ENCODE measurements at places on chromosomes 6 and 20. TPM values are rescaled to one million over a fixed set of nuclear protein-coding genes. Genes with fewer than 3 reads are reported as not detected.

GRCh38 chr6:169738976-169739529, 12.3 kb downstream of the DYNLT2 start:
- no peaks in the 10 kb centered on the region for H3K4me1 ChIP-seq
- H3K4me3 ChIP-seq, result no peak overlapping the region
- no peaks in the 10 kb centered on the region for H3K36me3 ChIP-seq
- peaks cover 2% of the 10 kb centered on the region for H3K27me3 ChIP-seq
- H3K27ac ChIP-seq, result no peak overlapping the region
- no peak for DNase-seq

DNA sequence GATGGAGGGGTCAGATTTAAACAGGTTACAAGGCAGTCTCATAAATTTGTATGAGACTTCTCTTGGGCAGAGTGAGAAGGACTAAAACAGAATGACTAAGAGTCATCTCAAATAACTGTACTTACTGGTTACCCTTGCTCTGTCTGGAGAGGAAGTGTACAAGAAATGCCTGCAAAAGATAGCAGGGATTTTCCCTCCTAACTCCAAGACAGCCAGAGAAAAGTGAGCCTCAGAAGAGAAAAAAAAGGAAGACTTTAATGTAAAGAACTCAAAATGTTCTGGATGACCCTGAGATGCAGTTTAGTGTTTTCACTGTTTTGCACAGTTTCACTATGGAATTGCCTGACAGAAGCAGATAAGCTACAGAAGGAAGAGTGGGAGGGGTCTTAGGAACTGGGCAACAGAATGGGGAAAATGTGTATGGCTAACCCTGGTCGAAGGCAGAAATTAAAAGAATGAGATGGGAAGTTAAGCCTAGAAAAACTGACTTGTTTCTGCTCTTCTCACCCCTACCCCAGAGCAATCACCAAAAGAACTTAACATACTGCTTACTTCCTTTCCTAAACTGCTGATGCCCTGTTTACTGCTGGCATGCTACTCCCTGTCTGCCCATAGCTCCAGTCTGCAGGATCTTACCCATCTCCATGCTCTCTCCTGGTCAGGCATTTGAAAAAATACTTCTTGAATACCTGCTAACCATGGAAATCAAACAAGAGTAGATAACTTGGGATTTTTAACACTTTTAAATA, 98.1 kb upstream of the MARCKS start:
- DNase-seq, result no peak
- H3K27ac ChIP-seq, result no peak overlapping the region
- no peaks in the 10 kb centered on the region for H3K36me3 ChIP-seq
- no peaks in the 10 kb centered on the region for H3K27me3 ChIP-seq
- no peak overlapping the region for H3K4me3 ChIP-seq

- peaks cover 28% of the 10 kb centered on the region for H3K4me1 ChIP-seq
- peaks cover 52% of the 10 kb centered on the region for H3K36me3 ChIP-seq
- no peak overlapping the region for H3K27ac ChIP-seq
- H3K27me3 ChIP-seq, result no peaks in the 10 kb centered on the region
- no peak for DNase-seq
Measured at GRCh38 chr6:28145231-28145630, 3.5 kb downstream of the ZKSCAN8 start.

- peaks cover 83% of the 10 kb centered on the region for H3K4me1 ChIP-seq
- DNase-seq, result no peak
- H3K36me3 ChIP-seq, result peaks cover 10% of the 10 kb centered on the region
- no peaks in the 10 kb centered on the region for H3K27me3 ChIP-seq
- no peak overlapping the region for H3K4me3 ChIP-seq
Measured at GRCh38 chr6:2237001-2237400, 8.4 kb downstream of the GMDS start.

DNA sequence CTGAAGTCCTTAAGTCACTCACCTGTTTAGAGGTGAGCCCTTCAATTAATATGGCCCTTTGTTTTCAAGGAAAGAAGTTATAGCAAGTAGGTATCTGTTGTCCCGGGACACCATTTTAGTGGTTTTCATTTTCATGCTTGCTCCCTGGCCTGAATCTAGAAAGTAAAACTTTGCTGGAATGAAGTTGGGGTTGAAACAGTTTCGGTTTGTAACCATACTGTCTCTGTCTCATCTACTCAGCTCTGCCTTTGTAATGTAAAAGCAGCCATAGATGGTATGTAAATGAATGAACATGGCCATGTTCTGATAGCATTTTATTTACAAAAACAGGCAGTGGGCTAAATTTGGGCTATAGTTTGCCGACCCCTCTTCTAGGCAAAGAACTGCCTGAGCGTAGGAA, 64.9 kb upstream of the GNRH2 start:
- peaks cover 10% of the 10 kb centered on the region for H3K4me1 ChIP-seq
- no peaks in the 10 kb centered on the region for H3K27me3 ChIP-seq
- H3K36me3 ChIP-seq, result no peaks in the 10 kb centered on the region
- no peak overlapping the region for H3K4me3 ChIP-seq
- DNase-seq, result no peak

The IL20RA gene
- total RNA-seq, result not detected

The KIF25 gene
- total RNA-seq, result not detected

The FAM83C gene
- 0.07 TPM for total RNA-seq
